PC-3 (cell line): ENCODE measurements at places on chromosomes 5 and 9.

DNA sequence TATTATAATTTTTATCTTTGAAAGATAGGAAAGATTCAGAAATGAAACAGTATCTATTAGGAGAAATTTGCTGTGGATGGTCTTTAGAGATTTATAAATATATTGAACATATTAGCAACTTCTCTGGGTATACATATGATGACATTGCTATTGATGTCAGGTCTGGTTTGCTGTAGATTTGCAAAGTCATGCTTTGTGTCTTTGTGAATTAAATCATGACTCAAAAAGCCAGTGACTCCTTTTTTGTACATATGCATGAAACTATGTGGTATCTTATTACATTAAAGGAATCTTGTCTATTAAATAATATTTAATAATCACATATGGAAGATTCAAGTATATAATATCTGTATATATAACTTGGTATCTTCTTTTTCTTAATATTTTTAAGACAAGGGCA lies 141.9 kb downstream of the ST8SIA4 start:
- peak; percentile 43 for DNase-seq
- H3K27ac ChIP-seq, result no peak overlapping the region
- H3K27me3 ChIP-seq, result no peaks in the 10 kb centered on the region
- peaks cover 14% of the 10 kb centered on the region for H3K4me1 ChIP-seq
- no peaks in the 10 kb centered on the region for H3K36me3 ChIP-seq
- H3K4me3 ChIP-seq, result no peak overlapping the region

GRCh38 chr9:36779582-36779981 lies 206.9 kb downstream of the MELK start:
- H3K4me3 ChIP-seq, result no peak overlapping the region
- H3K4me1 ChIP-seq, result peaks cover 15% of the 10 kb centered on the region
- no peaks in the 10 kb centered on the region for H3K36me3 ChIP-seq
- peaks cover 45% of the 10 kb centered on the region for H3K27me3 ChIP-seq

DNA sequence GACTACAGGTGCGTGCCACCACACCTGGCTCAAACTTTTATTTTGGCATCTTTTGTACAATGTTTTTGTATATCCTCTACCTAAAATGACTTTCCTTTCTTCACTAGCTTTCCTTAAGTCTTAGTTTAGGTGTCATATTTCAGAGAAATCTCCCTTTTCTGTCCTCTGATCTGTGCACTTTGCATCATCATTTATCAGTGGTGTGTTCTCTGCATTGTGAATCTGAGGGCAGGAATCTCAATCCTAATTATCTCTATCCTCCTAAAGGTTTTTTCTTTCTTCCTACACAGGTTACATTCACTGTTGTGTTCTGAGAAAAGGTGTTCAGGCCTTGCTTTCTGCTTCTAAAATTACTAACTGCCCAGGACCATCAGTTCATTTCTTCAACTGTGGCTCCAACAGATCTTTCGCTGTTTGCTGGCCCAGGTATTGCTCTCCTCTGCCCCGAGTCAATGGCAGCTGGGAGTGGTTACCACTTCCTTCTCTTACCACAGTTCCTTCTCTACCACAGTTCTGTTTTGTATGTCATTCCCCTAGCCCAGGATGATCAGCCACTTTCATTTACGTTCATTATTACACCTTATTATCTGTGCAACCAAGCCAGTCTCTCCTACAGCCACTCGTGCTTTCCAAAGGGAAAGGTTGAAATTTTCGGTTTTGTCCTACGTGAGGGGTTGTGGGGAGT lies 14.0 kb downstream of the TGFBR1 start:
- DNase-seq, result no peak
- no peak overlapping the region for H3K4me3 ChIP-seq
- H3K27ac ChIP-seq, result no peak overlapping the region
- H3K4me1 ChIP-seq, result peaks cover 7% of the 10 kb centered on the region; the same call in 1 of the 2 replicates
- H3K36me3 ChIP-seq, result no peaks in the 10 kb centered on the region

DNA sequence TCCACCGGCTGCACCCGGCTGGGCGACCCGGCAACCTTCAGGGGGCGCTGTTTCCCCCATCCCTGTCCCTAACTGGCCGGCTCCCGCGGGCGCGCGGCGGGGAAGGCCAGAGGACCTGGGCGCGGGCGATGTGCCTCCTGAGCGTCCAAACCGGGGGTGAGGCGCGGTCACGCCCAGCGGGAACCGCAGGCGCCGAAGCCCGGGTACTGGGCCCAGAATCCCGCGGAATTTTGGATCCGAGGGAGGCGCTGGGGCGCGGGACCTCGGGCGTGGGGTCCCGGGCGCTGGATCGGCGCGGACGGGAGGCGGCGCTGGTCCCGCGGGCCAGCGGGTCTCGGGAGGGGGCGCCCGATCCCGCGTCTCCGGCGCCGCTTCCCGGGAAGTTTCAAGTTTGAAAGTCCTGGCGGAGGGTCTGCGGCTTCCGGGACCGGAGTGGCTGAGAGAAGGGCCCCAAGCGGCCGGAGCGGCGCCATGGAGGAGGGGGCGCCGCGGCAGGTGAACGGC lies at the start of gene PKN3:
PKN3 (plus strand) TSS at position 59 of the 504 bp plus-strand sequence; CDS start at position 472, 413 bp downstream.
- no peak within 1 kb of the TSS for H3K27ac ChIP-seq
- H3K4me1 ChIP-seq, result no peaks in the 10 kb centered on the region
- no peaks in the 10 kb centered on the region for H3K27me3 ChIP-seq
- H3K4me3 ChIP-seq, result peak within 1 kb of the TSS; percentile 83
- H3K36me3 ChIP-seq, result no peaks in the 10 kb centered on the region

DNA sequence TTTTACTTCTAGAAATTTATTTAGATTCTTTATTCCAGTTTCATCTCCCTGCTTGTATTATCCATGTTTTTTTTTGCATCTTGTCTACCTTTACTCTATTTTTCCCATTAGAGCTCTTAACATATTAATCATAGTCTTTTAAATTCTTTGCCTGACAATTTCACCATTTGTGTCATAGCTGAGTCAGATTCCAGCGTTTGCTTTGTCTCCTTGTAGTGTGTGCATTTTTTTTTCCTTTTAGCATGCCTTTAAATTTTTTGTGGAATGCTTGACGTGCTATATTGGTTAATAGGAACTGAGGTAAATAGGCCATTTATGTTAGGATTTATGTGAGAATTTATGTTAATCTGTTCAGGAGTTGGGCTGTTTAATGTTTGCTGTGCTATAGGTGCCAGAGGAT lies 41.8 kb upstream of the NFIL3 start:
- DNase-seq, result peak; percentile 81
- no peak overlapping the region for H3K4me3 ChIP-seq
- H3K27me3 ChIP-seq, result no peaks in the 10 kb centered on the region
- H3K36me3 ChIP-seq, result no peaks in the 10 kb centered on the region
- peak overlapping the region; percentile 72 for H3K27ac ChIP-seq

- DNase-seq, result no peak
- H3K27ac ChIP-seq, result no peak overlapping the region
- H3K4me1 ChIP-seq, result peaks cover 15% of the 10 kb centered on the region
- no peaks in the 10 kb centered on the region for H3K27me3 ChIP-seq
- no peaks in the 10 kb centered on the region for H3K36me3 ChIP-seq
- H3K4me3 ChIP-seq, result no peak overlapping the region
Measured at GRCh38 chr9:92142329-92142728, 27.1 kb upstream of the SPTLC1 start.

DNA sequence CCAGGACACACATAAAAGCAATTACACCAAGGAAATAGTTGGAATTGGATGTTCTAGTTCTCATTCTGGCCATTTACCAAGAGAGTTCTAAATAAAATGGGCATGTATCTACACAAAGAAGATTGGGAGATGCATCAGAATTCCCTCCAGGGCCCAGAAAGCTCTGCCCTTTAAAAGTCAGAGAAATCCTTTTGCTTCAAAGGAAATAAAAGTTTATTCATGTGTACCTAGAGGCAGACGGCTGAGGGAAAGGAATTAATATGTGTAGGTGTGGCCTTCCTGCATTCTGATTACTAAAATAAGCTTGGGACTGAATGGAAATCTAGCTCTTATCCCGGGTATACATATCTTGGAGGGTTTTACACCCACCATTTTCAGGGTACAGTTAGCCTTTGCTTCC lies 719.4 kb downstream of the SEMA5A start:
- peaks cover 59% of the 10 kb centered on the region for H3K4me1 ChIP-seq
- H3K4me3 ChIP-seq, result no peak overlapping the region
- no peaks in the 10 kb centered on the region for H3K27me3 ChIP-seq
- H3K27ac ChIP-seq, result peak overlapping the region; percentile 54

DNA sequence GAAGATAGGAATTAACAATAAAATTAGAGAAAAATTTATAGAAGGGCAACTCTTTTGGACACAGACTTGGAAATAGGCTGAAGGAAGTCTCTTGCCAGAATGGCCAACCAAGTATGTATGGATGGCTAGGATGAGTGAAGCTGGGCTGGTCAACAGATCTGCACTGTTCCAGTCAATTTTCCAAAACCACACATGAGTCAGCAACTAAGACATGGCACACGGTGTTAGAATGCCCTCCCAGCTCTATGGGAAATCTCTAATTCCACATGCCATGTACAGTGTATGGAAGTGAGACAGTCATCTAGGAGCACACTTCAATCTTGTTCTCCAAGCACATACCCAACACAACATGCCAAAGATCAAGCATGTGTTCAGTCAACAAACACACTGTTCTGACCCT lies 129.6 kb downstream of the GLIS3 start:
- H3K27ac ChIP-seq, result no peak overlapping the region
- H3K4me1 ChIP-seq, result peaks cover 29% of the 10 kb centered on the region
- H3K4me3 ChIP-seq, result no peak overlapping the region
- no peaks in the 10 kb centered on the region for H3K27me3 ChIP-seq

GRCh38 chr5:78783434-78784130 lies 135.0 kb upstream of the LHFPL2 start:
- H3K4me1 ChIP-seq, result peaks cover 24% of the 10 kb centered on the region
- H3K27me3 ChIP-seq, result no peaks in the 10 kb centered on the region
- H3K36me3 ChIP-seq, result no peaks in the 10 kb centered on the region
- no peak for DNase-seq

DNA sequence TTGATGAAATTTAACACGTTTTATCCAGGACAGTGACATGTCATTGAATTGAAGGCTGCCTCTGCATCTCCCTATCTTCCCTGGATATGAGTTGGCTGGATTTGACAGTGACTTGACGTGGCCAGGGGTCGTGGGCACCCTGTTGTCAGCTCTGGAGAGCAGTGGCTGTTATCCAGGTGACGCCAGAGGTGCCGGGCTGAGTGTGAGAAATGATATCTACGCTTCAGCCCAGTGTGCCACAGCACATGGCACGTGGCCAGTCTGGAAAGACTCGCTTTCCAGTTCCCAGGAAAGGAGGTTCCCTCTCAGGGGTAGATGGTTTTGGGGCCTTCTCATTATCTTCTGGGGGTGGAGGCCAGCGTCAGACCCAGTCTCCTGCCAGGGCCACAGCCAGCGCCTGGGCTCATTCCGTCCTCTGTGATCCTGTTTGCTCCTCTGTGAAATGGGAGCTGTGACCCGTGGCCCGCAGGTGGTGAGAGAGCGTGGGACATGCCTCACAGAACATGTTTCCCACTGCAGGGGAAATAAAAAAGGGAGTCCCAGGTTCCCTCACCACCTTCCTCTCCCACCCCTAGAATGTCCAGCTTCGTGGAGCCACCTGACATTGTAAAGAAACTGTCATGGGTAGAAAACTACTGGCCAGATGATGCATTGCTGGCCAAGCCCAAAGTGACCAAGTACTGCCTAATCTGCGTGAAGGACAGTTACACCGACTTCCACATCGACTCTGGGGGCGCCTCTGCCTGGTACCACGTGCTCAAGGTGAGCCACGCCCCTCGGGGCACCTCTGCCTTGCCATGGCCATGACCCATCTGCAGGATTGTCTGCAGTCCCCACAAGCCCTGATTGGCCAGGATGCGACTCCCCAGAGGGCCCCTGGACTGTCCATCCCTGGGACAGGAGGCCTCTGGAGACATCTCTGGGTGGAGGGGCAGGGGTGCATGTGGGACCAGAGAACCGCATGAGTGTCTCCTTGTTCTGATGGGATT lies 76.5 kb downstream of the PHF2 start:
- no peak overlapping the region for H3K4me3 ChIP-seq
- no peaks in the 10 kb centered on the region for H3K4me1 ChIP-seq
- no peak overlapping the region for H3K27ac ChIP-seq
- H3K27me3 ChIP-seq, result no peaks in the 10 kb centered on the region
- no peak for DNase-seq

GRCh38 chr9:14434971-14435718 lies 121.2 kb upstream of the NFIB start:
- H3K4me3 ChIP-seq, result no peak overlapping the region
- H3K27ac ChIP-seq, result no peak overlapping the region
- no peaks in the 10 kb centered on the region for H3K27me3 ChIP-seq
- H3K36me3 ChIP-seq, result no peaks in the 10 kb centered on the region
- no peak for DNase-seq
- peaks cover 13% of the 10 kb centered on the region; the same call in 1 of the 2 replicates for H3K4me1 ChIP-seq

- no peak overlapping the region for H3K27ac ChIP-seq
- H3K36me3 ChIP-seq, result no peaks in the 10 kb centered on the region
- H3K4me3 ChIP-seq, result no peak overlapping the region
Measured at GRCh38 chr5:9386945-9387344, 158.9 kb downstream of the SEMA5A start.

DNA sequence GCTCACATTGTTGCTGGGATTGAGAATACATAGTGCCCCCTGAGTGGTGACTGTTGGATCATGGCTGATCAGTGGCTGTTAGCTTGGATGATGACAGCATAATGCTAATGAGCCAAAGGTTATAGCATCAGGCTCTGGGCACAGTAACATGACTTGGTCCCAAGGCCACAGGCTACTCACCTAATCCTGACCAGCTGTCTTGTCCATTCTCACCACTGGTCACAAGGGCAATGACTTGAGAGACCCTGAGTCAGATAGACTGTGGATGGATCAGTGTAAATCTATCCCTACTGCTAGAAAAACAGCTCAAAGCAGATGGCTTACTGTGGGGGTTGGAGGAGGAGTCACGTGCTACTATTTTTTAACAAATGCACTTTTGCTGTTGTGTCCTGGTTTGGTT lies 74.7 kb downstream of the AOPEP start:
- no peak overlapping the region for H3K27ac ChIP-seq
- peaks cover 26% of the 10 kb centered on the region for H3K4me1 ChIP-seq
- H3K4me3 ChIP-seq, result no peak overlapping the region
- H3K36me3 ChIP-seq, result peaks cover 4% of the 10 kb centered on the region; the same call in 1 of the 2 replicates
- DNase-seq, result no peak
- no peaks in the 10 kb centered on the region for H3K27me3 ChIP-seq

- DNase-seq, result peak; percentile 30
- no peaks in the 10 kb centered on the region for H3K36me3 ChIP-seq
- H3K27me3 ChIP-seq, result no peaks in the 10 kb centered on the region
- no peak overlapping the region for H3K27ac ChIP-seq
Measured at GRCh38 chr5:95668216-95668615, 14.6 kb downstream of the SPATA9 start.

DNA sequence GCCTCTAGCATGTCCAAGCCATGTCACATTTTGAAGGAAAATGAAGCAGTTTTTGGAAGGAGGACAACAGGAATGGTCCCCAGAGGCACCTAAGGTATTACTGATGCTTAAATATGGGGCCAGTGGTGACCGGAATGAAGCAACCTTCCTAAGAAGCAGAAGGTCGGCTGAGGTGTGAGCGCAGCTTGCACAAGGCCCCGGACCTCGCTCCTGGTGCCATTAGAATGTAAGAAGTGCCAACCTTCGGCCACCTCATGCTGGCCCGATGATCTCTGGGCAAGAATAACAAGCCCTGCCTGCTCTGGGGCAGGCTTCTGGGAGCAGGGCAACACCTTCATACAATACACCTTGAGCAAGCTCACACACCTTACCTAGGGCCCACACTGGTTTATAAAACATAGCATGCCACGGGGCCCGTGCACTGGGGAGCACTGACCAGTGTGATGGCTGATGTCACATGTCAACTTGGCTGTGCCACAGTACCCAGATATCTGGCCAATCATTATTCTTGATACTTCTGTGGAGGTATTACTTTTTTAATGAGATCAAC lies 21.9 kb downstream of the SEMA4D start:
- DNase-seq, result no peak
- no peaks in the 10 kb centered on the region for H3K36me3 ChIP-seq
- H3K27ac ChIP-seq, result no peak overlapping the region
- no peak overlapping the region for H3K4me3 ChIP-seq
